ENCODE measurements at places on chromosomes 2 and 18.

GRCh38 chr2:126932529-126932928 is 33.8 kb downstream of the TEX51 start:
- no peak for DNase-seq

- DNase-seq, result no peak
Observed at GRCh38 chr2:112725545-112726457, 5.0 kb downstream of the NT5DC4 start.

DNA sequence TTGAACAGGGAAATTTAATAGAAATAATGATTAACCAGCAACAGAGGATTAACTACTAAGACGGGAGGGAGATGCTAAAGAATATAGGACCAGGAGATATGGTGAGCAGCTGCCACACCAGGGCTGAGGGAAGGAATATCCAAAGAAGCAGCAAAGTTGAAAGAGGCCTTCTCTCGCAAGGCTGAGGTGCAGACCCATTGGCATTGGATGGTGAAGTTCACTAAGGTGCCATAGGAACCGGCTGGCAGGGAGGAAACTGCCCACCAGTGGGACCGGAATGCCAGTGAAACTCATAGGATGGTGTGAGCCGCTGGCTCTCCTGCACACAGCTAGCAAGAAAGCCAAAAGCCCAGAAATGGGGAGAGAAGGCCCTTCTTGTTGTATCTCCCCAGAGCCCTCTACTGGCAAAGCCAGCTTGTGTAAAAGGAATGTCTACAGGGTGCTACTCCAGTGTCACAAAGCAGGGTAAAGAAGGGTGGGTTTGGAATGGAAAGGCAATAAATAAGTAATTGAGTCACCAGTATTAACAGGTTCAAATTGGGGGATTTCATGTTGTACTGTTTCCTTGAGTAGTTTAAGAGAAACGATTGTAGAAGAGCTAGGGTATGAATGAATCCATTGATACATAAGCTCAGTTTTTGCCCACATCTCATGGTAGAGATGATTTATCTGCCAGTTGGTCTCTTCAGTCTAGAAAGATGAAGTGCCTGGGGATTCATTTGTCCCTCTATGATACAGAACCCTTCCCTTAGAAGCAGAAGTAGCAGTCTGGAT is 36.0 kb downstream of the FARP2 start:
- DNase-seq, result no peak

DNA sequence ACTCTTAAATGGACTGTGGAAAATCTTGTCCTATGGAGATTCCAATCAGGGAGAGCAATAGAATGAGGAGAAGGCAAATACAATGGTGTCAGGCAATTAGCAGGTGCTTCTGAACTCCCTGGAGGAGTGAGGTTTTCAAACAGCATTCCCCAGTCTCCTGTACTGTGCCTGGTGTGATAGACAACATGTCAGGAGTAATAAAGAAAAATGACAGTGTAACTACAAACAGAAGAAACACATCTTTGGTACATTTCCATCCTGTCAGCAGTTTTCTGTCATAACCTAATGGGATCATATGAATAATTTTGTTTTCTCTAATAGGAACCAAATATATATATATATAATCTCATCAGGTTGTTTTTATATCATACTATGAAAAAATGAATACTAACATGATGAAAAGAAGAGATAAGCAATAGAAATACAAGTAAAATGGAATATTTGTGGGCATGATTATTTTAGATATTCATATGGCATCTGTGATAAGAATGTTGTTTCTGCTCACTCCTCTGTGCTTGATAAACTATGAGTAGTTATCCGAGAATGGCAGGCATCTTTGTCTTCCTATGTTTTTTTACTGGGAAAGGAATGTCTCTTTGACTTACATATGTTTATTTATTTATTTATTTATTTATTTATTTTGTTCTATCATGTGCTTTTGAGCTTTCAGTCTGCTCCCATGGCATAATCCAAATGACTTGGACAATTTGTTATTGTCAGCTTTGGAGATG is 441.7 kb downstream of the TXNL1 start:
- no peak for DNase-seq

DNA sequence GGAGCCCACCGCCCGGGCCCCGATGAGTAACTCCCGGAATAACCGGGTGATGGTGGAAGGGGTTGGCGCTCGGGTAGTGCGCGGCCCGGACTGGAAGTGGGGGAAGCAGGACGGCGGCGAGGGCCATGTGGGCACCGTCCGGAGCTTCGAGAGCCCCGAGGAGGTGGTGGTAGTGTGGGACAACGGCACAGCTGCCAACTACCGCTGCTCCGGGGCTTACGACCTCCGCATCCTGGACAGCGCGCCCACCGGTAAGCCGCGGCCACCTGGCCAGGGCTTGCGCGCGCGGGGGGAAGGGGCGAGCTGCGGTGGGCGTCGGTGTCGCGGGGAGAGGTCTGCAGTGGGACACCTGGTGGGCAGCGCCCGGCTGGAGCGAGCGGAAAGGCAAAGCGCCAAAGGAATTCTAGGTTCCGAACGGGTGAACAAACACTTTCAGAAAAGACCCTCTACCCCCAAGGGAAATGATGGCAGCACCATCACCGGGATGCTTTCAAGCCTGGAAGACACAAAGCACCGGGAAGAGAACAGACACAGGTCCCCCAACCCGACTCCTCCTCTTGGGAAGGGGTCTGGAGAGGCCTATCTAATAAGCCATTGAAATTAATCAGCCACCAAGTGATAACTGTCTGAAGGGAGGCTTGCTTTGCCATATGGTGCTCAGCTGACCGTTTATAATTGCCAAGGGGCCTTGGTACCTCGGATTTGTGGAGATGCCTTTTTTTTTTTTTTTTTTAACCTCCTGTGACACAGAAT is 1.1 kb downstream of the MIB1 start:
- no peak for DNase-seq

GRCh38 chr2:219461047-219461514 is 26.4 kb downstream of the SPEG start:
- DNase-seq, result no peak

GRCh38 chr2:65420712-65421431 is 11.5 kb downstream of the SPRED2 start:
- DNase-seq, result no peak

All from NCI-H2029 (cell line).